Stimulated activated CD4-positive, alpha-beta T cell treated with anti-CD3 and anti-CD28 coated beads, Interleukin-12 subunit alpha, Interleukin-12 subunit beta, amount 100 ng/mL, for 24 hours (primary cell): ENCODE measurements at places on chromosomes 6 and 20.

- no peak for DNase-seq
Measured at GRCh38 chr6:10723567-10723881, 654 bp downstream of the TMEM14C start.

- DNase-seq = no peak
Measured at GRCh38 chr6:80245043-80245442, 138.6 kb downstream of the BCKDHB start.

DNA sequence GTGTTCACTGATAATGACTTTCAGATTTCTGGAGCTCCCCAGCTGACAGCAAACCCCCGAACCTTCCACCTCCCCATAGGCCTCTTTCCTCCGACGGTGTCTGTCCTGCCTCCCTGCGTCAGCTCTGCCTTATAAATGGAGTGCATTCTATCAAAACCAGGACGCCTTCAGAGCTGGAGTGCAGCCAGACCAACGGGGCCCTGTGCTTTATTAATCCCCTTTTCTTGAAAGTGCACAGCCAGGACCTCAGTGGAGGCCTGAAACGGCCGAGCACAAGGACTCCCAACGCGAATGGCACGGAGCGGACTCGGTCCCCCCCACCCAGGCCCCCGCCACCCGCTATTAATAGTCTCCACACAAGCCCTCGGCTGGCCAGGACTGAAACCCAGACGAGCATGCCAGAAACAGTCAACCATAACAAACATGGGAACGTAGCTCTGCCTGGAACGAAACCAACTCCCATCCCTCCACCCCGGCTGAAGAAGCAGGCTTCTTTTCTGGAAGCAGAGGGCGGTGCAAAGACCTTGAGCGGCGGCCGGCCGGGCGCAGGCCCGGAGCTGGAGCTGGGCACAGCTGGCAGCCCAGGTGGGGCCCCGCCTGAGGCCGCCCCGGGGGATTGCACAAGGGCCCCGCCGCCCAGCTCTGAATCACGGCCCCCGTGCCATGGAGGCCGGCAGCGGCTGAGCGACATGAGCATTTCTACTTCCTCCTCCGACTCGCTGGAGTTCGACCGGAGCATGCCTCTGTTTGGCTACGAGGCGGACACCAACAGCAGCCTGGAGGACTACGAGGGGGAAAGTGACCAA is 42.3 kb upstream of the NAA20 start:
- DNase-seq = no peak

DNA sequence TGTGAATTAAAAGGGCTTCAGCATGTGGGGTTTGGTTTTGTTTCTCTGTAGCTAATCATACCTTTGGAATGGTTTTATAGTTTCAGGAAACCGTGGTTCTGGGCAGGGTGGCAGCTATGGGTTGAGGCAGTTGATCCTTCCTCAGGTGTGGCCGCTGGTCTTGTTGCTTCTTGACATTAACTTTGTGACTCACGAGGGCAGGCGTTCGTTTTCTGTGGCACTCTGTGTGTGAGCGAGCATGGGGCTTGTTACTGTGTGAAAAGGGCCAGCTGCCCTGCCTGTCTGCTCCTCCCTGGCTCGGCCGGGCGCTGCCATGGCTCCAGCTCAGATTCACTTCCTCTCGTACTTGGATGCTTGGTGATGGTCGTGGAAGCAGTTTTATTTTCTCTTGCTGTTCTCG is 16.2 kb downstream of the DNAJC5 start:
- DNase-seq = no peak

DNA sequence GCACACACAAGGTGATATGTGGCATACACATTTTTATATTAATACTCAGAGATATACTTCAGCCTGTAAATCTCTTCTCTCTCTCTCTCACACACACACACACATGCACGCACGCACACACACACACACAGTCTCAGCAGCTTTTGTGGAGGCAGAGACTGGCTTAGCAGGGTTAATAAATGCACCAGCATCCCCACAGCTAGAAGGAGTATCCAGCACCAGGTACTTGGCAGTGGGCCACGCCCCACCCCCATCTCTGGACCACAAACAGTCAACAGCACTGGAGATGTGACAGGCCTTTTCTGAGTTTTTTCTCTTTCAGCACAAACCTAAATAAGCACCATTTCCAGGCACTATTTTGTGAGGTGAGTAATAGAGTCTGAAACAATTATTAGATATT is 47.3 kb upstream of the LRFN2 start:
- no peak for DNase-seq

DNA sequence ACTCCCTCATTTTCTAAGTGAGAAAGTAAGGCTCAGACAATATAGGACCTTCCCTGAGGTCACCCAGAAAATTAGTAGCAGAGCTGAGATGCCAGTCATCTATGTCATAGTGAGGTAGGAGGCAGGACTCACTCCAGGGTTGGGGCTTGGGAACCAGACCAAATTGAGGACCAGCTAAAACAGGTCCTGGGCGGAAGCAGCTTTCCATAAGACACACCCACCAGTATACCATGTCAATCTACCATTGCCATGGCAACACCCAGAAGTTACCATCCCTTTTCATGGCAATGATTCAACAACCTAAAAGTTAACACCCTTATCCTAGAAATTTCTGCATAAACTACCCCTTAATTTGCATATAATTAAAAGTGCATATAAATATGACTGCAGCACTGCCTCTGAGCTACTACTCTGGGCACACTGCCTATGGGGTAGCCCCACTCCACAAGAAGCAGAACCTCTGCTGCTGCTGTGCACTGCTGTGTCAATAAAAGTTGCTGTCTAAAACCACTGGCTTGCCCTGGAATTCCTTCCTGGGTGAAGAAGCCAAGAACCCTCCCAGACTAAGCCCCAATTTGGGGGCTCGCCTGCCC is 30.3 kb upstream of the OCSTAMP start:
- DNase-seq = no peak

DNA sequence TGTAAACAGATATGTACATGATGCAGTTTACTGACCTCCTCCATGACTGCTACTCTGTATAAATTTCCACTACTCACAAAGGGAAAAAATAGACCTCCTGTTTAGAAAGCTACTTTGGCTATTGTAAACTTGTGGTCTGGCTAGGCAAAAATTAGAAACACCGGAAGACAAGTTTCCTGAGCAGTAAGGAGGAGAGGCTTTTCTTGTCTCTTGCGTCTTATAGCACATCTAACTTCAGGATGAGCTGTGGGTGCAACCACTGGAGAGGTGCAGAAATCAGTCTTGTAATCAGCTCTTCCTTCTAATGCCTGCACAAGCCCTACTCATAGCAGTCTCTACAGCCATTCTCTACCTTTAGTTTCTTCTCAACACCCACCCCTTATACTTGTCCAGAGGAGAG is 296.5 kb upstream of the SLC35B3 start:
- DNase-seq = no peak

- no peak for DNase-seq
Measured at GRCh38 chr6:165760803-165761185, 97.8 kb upstream of the PDE10A start.

DNA sequence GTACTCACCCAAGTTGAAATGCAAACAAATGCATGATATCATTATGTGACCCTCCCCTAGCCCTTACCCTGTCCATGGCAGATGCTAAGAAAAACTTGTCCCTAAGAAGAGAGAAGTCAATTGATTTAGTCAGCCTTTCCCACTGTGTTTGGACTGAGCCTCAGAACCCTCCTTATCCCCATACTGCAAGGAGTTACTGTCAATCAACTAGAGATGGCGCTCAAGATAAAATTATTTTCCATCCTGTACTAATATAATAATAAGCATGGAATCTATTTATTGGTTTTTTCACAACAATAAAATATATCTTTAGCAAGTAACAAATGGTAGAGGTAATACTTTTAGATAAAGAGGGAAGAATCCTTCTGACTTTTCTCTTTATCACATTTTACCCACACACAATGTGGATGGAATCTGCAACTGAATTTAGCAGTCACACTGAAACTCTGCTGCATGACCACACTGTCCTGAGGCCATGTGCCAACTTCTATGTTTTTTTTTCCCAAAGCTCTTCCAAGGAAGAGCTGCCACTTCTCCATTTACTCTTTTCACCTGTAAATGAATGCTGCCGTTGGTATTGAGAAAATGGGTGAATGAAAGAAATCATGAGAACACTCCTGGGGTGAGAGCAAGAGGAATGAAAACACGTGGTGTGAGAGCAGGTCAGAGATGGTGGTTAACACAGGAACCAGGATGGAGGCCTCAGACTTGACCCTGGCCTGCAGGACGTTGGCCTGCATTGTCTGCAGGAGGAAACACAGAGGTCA is 10.5 kb downstream of the NT5E start:
- DNase-seq = no peak

GRCh38 chr6:53461696-53462095 is 83.2 kb downstream of the GCLC start:
- no peak for DNase-seq

DNA sequence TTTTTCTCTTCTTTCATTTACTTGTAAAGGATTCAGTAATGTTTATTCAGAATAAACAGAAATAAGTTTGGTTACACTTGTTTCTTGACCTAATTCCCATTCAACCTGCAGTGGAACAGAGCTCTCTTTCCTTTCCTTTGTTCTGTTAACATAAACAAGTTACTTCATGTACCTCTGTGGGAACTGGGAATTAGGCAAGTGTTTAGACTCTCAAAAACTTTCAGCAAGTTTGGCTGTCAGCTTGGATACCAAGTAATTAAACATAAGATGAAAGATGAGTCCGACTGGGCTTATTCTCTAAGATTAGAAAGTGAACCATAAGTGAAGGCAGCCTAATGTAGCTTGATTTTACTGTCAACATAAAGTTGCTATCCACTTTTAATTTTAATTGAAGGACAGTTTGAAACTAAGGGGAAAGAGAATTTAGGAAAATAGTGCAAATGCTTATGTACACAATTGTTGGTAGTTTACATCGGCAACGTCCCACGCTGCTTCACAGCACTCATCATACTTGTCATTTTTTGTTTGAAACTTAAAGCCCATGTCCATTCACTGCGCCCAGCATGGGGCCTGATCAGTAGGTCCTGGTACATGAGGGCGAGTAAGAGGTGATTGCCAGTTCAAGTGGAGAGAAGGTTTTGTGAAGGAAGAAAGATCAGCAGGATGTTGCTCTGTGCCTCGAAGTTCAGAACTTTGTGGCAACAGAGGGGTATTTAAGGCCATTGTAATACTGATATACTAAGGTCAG is 113.0 kb downstream of the PLEKHG1 start:
- no peak for DNase-seq

DNA sequence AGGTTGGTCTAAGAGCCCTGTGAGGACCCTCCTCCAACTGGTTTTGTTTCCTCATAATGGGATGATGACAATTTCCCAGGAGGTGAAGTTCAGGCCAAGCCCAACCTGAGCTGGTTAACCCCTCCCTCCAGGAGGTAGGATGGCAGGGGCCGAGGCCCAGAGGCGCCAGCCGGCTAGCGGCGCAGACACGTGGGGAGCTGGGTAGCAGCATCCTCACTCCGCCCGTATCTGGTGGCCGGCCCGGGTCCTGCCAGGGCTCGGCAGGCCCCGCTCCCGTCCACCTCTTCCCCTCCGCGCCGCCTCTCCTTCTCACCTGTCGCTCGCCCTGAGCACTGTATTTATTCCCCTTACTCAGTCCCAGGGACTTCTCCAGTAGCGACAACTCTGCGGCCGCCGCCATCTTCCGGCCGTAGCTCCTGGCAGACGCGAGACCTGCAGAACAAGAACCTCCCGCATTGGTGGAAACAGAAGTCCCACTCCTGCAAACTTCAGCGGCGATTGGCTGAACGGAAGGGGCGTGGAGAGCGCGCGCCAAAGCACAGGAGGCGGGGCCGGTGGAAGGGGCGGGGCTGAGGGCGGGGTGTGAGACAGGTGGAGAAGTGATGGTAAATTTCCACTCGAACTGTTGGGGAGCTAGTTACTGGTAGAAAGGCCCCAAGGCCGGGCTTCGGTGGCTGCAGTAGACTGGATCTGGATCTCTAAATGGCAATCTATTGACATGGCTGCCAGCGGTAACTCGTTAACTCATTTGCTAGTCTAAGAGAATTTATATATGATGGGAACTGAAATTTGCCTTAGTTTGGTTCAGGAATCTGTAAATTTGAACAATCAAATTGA is at the start of gene EEF1E1:
Gene EEF1E1, minus strand, starts transcription at position 427 of the 837 bp plus-strand sequence. Its CDS starts 27 bp downstream, at position 400.
- peak; percentile 98 for DNase-seq

GRCh38 chr6:37451441-37452193 is 18.6 kb downstream of the CMTR1 start:
- no peak for DNase-seq

DNA sequence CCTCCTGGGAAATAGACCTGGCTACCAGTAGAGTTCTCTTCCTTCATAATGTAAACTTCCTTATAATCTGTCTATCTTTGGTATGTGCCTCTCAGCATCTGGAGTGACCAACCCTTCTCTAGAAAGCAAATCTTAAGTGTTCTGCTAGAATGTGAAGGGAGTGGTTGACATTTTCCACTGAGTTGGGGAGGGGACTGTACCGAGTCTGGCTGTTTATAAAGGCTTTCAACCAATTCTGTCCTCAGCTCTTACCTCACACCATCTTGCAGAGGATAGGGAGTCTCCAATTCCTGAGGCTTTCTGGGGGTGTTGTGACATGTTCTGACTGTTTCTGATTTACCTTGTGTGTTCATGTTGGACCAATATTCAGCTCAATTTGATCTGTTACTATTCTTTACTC is 39.6 kb downstream of the FAM217A start:
- DNase-seq = no peak

DNA sequence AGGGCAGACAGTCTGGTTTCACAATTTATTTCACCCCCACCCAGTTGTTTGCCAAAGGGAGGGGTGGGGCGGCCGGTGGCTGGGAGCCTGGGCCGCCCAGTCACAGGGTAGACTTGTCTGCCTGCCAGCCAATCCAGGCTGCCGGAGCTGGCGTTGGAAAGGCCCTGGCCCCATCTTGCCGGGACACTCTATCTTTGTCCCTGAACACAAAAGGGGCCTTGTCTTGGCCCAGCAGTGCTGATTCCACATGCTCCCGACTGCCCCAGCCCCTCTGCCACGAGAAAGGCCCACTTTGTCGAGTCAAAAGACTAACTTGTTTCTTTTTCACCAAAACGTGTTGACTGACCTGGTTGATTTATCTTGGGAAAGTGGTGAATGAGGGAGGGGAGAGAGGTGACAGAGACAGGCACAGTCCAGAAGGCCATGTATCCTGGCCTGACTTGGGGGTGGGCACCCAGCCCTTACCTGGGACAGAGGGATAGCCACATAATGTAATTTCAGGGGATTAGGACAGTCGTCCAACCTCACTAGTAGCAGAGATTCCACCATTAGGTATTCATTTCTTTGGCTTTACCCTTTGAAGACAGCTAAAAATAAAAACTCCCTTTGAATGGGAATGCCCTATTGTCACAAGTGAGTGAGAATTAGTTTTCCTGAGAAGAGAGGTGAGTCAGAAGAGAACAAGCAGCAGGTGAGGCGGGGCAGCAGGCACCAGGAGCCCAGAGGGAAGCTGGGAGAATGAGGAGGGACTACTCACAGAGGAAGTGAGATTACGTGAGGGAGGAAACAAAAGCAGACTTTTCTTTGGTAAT is 67.0 kb upstream of the SIRPA start:
- DNase-seq = no peak

DNA sequence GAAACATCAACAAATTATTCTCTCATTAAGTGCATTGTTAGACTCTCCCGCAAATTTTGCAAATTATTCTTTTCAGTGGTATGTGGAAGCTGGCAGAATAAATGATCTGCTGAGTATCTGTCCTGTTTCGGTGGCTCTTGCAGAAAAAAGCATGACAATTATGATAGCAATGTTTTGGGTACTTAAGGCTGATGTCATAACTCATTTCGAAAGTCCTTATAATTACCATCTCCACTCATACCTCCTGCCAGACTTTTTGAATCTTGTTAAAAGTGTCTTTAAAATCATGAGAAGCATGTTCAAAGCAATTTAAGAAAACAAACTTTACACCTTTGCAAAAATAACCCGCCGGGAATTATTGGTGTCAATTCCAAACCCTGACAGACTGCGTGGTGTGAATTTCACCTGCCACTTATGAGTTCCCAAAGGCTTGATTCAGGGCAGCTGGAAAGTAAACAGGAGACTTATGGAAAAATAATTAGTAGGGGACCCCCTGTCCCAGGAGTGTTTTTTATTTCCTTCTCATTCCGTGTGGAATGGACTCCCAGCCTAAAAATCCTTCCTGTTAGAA is 87.6 kb upstream of the E2F3 start:
- DNase-seq = no peak
